OCI-M1 (cell line): ENCODE measurements at places on chromosomes 11 and 22.

GRCh38 chr11:19800162-19800561 is 87.5 kb downstream of the NAV2 start:
- no peak for DNase-seq

DNA sequence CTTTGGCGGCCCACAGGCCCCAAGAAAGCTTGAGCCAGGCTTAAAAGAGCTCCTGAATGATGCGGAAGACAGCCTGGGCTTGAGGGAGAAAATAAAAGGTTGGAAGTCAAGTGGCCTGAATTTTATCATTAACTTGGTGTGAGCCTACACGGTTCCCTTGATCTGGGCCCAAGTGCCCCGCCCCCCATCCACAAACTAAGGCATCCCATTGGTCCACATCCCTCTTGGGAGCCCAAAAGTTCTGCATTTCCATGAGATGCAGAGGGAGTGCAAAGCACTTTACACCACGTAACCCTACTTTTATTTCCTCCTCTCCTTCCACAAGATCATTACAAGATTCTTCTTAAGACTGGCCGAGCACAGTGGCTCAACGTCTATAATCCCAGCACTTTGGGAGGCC is 22.2 kb downstream of the LARGE1 start:
- no peak for DNase-seq

DNA sequence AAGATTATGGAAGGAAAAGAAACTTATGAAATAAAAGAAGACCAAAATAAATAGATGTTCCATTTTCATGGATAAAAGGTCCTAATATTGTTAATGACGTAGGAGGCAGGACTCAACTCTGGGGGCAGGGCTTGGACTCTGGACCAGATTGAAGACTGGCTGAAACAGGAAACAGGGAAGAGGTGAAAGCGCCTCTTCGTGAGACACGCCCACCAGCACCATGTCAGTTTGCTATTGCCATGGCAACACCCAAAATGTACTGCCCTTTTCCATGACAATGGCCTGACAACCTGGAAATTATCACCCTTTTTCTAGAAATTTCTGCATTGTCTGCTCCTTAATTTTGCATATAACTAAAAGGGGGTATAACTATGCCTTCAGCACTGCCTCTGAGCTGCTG is 1522.2 kb downstream of the TBC1D22A start:
- no peak for DNase-seq

GRCh38 chr22:33920197-33920540 is at the start of gene LARGE1:
Gene LARGE1, minus strand, starts transcription at chr22:33920476.
- DNase-seq = no peak

GRCh38 chr11:22635689-22636088 is 10.1 kb upstream of the FANCF start:
- DNase-seq = no peak

GRCh38 chr11:110128161-110128560 is 35.0 kb downstream of the ZC3H12C start:
- DNase-seq = peak; percentile 68

DNA sequence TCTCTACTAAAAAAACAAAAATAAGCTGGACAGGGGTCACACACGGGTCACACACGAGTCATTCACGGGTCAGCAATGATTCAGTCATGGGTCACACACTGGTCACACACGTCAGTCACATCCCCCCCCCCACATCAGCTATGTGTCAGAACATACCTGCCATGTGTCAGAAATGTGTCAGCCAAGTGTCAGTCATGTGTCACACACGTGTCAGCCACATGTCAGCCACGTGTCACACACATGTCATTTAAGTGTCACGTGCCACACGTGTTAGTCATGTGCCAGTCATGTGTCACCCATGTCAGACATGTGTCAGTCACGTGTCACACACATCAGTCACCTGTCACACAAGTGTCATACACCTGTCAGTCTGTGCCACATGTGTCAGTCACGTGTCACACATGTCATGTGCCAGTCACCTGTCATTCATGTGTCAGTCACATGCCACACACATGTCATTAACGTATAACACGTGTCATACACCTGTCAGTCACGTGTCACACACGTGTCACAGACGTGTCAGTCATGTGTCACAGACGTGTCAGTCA is 28.7 kb upstream of the MMP20 start:
- DNase-seq = no peak

DNA sequence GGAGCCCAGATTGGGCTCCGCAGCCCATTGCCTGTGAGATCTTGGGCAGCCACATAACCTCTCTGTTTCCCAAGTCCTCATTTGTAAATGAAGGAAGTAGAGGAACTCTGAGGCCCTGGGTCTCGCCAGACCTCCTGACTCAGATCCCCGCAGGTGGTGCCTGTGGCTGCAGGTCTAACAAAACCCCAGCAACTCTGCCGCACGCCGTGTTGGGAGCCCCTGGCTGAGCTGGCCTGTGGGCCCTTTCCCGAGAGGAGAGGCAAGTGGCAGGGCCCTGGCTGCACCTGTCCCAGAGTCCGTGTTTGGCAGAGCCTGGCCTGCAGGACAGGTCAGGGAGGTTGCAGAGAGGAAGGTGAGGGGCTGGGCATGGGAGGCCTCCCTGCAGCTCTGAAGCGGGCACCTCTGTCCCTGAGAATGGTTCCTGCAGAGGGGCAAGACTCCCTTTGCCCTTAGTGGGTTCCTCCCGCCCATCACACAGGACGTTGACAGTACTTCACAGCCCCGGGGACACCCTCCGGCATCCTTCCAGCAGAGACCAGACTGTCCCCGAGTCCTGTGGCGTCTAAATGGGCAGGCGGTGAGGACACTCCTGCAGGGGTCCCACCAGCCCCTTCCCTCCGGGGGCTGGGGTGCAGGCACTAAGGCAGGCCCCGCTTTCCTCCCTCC is 67.7 kb downstream of the ARHGAP8 start:
- no peak for DNase-seq

DNA sequence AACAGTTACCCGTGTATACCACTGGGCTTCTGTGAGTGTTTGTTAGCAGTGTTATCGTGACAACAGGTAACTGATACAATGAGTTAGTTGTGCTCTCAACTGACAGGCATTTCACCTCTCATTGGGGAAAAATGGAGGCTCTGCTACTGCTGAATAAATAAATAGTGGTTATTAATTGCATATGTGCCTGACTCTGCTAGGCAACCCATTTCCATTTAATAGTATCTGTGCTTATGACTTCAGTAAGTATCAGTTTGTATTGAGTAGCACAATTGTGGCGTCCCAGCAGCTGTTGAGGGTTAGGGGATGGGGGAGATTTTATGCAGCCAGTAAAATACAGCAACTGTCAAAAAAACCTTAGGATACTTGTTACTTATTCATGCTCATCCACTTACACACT is 123.4 kb upstream of the SEZ6L start:
- no peak for DNase-seq

- peak; percentile 91 for DNase-seq
These were observed 88.1 kb downstream of the RRAS2 start for GRCh38 chr11:14270690-14271542.

- no peak for DNase-seq
These were observed 591.4 kb downstream of the SOX6 start for GRCh38 chr11:15764948-15765347.

GRCh38 chr11:110130642-110131238 is 37.5 kb downstream of the ZC3H12C start:
- no peak for DNase-seq

GRCh38 chr11:113401718-113402117 is 14.1 kb downstream of the ANKK1 start:
- DNase-seq = no peak
